ENCODE measurements at places on chromosomes 2 and 18.

DNA sequence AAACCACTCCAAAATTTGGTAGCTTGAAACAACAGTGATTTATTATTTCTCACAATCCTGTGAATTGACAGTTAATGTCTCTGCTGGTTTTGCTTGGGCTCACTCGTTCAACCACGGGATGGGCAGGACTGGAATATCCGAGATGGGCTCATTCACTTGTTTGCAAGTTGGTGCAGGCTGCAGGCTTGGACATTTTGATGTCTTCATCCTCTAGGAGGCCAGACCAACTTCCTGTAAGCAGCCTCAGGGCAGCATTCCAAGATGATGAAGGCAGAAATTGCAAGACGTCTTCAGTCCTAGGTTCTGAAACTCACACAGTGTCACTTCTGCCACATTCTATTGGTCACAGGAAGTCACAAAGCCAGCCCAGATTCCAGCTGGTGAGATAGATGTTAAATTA lies 47.1 kb downstream of the GPR39 start:
- no peaks in the 10 kb centered on the region for H3K27me3 ChIP-seq
- no peaks in the 10 kb centered on the region for H3K36me3 ChIP-seq

DNA sequence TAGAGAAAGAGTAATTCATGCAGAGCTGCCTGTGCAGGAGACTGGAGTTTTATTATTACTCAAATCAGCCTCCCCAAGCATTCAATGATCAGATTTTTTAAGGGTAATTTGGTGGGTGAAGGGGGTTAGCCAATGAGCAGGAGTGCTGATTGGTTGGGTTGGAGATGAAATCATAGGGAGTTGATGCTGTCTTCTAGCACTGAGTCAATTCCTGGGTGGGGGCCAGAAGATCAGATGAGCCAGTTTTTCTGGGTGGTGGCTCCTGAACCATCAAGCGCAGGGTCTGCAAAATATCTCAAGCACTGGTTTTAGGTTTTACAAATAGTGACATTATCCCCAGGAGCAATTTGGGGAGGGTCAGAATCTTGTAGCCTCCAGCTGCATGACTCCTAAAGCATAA lies 312.8 kb upstream of the THSD7B start:
- H3K4me1 ChIP-seq: no peaks in the 10 kb centered on the region
- no peaks in the 10 kb centered on the region for H3K36me3 ChIP-seq
- no peaks in the 10 kb centered on the region for H3K27me3 ChIP-seq
- no peak for DNase-seq
- no peak overlapping the region for H3K4me3 ChIP-seq

GRCh38 chr2:137910641-137911040 lies 53.6 kb upstream of the HNMT start:
- H3K4me3 ChIP-seq: no peak overlapping the region
- no peak for DNase-seq
- H3K36me3 ChIP-seq: no peaks in the 10 kb centered on the region
- no peaks in the 10 kb centered on the region for H3K27me3 ChIP-seq
- H3K4me1 ChIP-seq: no peaks in the 10 kb centered on the region

DNA sequence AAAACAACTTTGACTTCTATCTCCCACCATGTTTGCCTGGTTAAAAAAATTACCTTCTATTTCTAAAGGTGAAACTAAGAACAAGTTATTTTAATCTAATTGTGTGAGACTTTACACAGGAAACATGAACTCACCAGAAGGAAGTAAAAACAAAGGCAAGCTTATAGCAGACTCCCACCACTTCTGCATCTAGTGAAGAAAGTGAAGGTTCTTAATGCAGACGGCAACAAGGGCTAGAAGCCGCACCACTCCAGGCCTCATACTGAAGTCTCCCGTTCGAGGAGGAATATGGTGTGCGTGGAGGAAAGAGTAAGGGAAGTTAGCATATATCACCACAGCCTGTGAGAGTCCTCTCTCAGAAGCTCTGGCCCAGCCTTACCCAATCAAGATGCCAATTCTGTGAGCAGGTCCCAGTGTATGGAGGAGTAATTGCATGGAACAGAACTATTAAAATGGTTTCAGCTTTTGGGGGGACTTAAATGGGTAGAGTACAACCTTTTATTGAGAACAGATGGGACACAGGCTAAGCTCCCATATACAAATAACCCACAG lies 958.7 kb downstream of the BCL11A start:
- H3K27me3 ChIP-seq: no peaks in the 10 kb centered on the region
- no peak overlapping the region for H3K27ac ChIP-seq
- no peak for DNase-seq
- no peak overlapping the region for H3K4me3 ChIP-seq

All from tibial nerve (tissue), 4 donors.